ENCODE measurements at places on chromosomes 11 and 22.

GRCh38 chr11:117816846-117817367 lies 7.6 kb downstream of the FXYD2 start:
- no peak for DNase-seq

GRCh38 chr11:112523951-112524350 lies 263.3 kb upstream of the PLET1 start:
- DNase-seq, result no peak

GRCh38 chr11:71232364-71232763 lies 20.0 kb downstream of the SHANK2 start:
- DNase-seq, result no peak

DNA sequence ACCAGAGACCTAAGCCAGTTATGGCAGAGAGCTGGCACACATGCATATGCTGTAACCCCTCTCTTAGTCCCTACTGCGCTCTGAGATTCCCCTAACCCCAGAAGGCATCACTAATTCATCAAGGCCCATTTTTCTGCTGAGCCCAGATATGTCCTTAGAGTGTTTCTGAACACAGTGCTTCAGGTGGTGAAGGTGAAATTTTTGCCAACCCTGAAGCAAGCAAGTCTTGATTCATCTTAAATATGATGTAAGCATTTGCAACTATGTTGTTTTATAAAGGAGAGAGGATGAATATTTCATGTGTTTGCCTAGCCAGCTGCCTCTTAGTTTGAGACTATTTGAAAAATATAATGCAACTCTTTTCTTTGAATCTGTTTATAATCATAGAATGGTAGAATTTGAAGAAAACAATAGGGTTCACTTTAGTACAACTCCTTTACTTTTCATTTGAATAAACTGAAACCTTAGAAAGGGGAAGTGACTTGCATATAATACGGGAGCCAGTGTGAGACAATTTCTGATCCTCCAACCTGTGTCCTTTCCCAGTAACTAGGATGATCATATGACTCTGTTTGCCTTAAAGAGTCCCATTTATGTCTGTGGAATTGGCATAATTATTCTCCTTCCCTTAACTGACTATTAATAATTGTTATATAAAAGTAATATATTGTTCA lies 194.3 kb upstream of the MTNR1B start:
- DNase-seq, result no peak

DNA sequence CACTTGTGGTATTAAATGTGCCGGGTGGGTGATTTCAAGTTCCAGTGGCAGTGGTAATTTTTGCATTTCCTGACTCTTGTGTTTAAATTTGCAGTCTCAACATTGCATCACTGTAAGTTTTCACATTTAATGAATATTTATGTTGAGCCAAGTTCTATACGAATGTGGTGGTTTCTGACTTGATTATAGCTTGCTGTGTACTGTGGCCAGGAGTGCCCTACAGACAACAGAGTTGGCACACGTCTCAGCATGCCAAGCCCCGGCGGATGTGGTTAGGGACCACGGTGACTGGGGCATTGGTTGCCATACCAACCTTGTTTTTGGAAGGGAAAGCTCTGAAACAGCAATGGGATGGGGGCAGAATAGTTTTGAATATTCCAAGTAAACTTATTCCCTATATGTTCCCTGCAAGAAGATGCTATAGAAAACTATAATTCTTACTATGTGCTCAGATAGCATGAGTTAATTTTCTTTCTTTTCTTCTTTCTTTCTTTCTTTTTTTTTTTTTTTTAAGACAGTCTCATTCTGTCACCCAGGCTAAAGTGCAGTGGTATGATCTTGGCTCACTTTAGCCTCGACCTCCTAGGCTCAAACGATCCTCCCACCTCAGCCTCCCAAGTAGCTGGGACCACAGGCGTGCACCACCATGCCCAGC lies 16.0 kb downstream of the ZNRF3 start:
- DNase-seq, result no peak

DNA sequence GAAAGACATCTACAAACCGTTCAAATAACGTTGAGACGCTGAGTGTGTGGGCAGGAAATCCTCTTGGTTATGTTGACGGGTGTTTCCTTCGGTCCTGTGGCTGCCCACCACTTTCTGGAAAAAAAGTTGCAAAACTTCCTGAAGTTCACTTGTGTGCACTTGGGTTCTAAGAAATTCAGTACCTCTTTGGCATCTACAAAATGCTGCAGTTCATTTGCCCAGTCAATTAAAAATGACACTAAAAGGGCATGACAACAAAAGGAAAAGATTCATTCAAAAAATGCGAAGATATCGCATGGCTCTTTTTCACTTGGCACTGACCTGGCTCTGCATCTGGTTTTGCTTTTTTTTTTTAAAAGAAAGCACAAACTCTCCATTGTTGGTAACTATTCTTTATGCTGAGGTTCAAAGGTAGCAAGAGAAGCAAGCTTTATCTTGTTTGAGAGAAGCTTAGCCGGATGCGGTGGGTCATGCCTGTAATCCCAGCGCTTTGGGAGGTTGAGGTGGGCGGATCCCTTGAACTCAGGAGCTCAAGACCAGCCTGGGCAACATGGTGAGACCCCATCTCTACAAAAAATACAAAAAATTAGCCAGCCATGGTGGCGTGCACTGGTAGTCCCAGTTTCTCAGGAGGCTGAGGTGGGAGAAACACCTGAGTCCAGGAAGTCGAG lies 10.6 kb upstream of the XBP1 start:
- DNase-seq, result no peak

- no peak for DNase-seq
These were observed 23.4 kb downstream of the ASRGL1 start for GRCh38 chr11:62360685-62361084.

GRCh38 chr22:48596111-48596850 lies 1231.4 kb downstream of the BRD1 start:
- DNase-seq, result no peak

DNA sequence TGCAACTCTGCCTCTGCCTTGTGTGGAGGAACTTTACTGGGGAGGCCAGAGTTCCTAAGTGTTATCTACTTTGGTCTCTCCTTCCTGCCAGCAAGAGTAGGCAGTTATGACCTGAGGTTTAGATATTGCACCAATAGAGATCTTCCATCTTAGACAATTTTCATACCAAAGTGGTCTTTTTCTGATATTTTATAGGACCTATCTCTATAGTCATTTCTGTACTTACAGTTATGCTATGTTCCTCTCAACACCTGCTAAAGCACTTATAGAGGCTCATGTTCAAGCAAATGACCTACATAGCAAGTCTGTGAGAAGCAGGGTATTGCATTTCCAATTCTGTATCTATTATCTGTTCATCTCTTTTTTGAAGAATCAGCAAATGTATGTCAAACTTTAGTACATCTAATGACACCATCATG lies 80.8 kb downstream of the HORMAD2 start:
- DNase-seq, result no peak

GRCh38 chr11:72773291-72773690 lies 20.6 kb downstream of the STARD10 start:
- DNase-seq, result no peak

GRCh38 chr11:14819596-14819995 lies 72.4 kb downstream of the CYP2R1 start:
- no peak for DNase-seq

- DNase-seq, result peak; percentile 32
These were observed 651 bp upstream of the FAM83F start for GRCh38 chr22:39994041-39994565.

GRCh38 chr22:42080287-42080686 lies 787 bp downstream of the SMDT1 start:
- DNase-seq, result no peak

- no peak for DNase-seq
These were observed 9.0 kb downstream of the MAP6 start for GRCh38 chr11:75659836-75660235.

GRCh38 chr11:74035264-74035663 lies 26.4 kb upstream of the UCP3 start:
- no peak for DNase-seq

- no peak for DNase-seq
These were observed 13.9 kb upstream of the MYO18B start for GRCh38 chr22:25728071-25728470.

DNA sequence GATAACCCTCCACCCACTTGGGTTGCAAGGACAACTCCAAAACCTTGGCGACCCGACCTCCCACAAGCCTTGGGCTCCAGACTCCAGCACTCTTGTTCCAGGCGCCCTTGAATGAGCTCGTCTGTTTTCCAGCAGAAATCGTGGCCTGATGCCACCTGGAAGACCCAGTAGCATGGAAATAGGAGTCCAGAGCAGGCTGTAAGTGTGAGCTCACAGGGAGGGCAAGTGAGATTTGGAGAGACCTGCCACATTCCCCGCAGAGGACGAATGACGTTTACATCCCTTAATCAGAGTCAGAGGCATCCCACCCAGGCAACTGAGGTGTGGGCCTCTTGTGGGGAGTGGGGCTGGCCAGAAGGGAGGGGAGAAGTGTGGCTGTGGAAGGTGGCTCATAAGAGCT lies 71.9 kb downstream of the LDLRAD3 start:
- no peak for DNase-seq

- no peak for DNase-seq
These were observed 24.1 kb downstream of the GRAMD1B start for GRCh38 chr11:123454060-123454651.

- DNase-seq, result no peak
These were observed 130.9 kb downstream of the PARVA start for GRCh38 chr11:12508151-12508751.

GRCh38 chr11:111454561-111455192 lies 57.5 kb downstream of the BTG4 start:
- no peak for DNase-seq

DNA sequence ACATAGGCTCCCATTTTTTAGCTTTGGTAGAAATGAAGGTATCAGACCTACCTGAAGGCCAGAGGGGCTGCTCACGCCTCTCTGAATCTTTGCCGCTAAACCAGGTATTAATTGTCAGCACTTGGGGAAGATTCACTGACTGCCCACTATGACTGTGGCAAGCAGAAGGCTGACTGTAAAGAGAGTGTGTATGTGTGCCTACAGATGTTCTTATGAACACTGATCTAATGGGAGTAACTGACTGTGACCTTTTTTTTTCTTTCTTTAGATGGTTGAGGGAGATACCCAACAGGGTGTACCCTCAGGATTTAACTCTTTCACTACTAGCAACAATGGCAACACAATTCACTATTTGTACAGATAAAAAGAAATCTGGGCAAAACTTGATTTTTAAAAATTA lies at the start of gene RAG2:
Gene RAG2, minus strand, starts transcription at position 186 of the 400 bp plus-strand sequence. CDS start 4,068 bp downstream, outside the sequence.
- no peak for DNase-seq

- no peak for DNase-seq
These were observed 23.6 kb downstream of the ADM start for GRCh38 chr11:10328314-10329098.

GRCh38 chr11:30488304-30488998 lies 97.7 kb downstream of the MPPED2 start:
- DNase-seq, result no peak

GRCh38 chr11:61532134-61533038 lies 23.8 kb downstream of the LRRC10B start:
- DNase-seq, result no peak

- DNase-seq, result no peak
These were observed 56.4 kb upstream of the FSHB start for GRCh38 chr11:30174265-30175020.

DNA sequence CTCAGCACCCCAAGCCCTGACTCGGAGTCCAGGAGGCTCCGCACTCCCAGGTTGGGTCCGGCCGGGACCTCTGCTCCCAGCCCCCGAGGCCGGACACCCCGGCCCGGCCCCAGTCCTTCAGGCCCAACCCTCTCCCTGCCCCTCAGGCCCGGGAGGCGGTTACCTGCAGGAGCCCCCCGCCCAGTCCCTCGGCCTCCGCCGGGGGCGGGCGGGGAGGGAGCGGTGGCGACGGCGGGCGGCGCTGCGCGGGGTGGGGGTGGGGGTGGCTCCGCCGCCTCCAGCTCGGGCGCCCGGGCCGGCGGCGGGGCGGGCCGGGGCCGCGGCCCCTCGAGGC lies 310 bp downstream of the TCF20 start:
- DNase-seq, result peak; percentile 13

DNA sequence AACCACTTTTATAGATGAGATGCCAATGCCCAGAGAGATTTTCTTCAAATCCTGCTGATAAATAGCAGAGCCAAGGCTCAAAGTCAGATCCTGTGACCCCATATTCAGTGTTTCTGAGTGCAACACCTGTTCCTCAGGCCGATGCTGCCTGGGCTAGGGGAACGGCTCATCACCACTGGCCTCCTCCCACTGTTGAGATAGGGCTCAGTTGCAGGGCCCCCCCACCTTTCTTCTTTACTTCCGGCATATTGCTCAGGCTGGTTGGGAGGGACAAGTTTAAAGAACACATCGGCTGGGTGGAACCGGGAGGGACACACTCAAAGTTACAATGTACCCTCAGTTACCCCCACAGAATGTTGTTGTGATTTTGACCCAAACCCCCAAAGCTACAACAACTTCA lies 88.3 kb upstream of the CRTAM start:
- no peak for DNase-seq

DNA sequence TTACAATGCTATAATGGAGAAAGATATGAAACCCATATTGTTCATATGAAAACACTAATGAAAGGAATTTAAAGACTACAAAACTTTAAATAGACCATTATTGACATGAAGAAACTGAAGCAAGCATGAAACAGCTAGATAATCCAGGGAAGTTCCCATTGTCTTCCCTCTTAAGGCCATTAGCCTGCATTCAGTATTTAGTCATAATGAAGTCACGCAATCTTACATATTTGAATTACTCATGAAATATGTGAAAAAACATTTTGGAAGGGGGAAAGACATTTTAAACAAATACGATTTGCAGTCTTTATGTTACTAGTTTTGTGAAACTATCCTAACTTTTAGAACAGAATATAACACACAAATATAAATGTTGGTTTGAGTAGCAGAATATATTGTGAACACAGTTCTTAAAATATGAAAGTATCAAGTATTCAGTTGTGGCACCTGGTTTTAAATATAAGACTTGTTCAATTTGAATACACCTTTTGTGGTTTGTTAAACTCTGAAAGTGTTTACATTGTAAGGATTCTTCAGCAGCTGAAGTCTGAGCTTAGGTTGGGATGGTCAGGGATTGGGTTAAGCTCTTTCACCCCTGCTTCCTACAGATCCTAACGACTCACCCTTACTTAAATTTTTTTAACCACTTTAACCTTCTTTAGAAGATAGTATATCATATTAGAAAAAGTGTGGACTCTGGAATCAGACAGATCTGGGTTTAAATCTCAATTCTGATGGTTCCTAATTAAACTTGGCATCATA lies 500.3 kb upstream of the TENM4 start:
- DNase-seq, result no peak
